AG09309 (cell line): ENCODE measurements at places on chromosomes 12 and 14.

DNA sequence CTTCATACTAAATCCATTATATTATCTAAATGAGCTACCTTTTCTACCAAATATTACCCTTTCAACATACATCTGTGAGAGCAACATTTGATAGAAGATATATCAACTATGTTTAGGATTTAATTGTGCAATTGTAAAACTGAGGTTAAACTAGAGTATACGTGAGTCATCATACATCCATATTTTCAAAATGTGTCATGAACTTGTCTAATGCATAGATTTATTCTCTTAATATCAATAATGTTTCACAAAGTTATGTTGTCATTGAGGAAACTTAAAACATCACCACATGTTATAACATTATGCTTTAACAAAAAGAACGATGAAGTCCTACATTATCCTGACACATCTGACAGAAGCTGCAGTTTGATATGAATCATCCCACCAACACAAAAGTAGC lies 645.5 kb upstream of the NOVA1 start:
- no peak for DNase-seq

DNA sequence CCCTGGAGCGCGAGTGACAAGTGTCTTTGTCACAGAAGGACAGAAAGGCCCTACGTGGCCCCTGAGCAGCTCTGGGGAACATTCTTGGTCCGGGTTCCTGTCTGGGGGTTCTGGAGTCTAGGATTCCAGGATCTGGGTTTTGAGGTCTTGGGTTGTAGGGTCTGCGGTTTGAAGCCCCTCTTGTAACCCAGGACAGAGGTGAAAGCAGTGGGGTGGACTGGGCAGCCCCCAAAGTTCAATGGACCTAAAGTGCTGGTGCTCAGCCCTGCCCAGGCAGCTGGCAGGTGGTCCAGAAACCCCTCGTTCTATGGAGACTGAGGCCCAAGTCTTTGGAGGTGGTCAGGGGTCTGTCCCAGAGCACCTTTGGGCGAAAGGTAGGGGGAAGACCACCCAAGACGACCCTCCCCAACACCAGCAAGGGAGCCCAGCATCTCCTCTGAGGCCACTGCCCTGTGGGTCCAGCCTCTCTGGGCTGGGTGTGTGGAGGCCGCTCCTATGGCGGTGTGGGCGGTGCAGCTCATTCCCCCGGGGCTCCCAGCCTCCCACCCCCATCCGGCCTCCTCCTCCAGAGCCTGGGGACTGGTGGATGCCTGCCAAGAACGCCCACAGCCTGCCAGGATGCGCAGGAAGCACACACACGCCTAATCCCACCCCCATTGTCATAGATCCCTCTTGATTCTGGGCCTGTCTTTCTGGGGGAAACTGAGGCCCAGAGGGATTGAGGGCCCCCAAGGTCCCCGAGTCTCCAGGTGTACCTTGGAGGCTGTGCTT lies 30.2 kb upstream of the ANKRD9 start:
- DNase-seq: no peak

DNA sequence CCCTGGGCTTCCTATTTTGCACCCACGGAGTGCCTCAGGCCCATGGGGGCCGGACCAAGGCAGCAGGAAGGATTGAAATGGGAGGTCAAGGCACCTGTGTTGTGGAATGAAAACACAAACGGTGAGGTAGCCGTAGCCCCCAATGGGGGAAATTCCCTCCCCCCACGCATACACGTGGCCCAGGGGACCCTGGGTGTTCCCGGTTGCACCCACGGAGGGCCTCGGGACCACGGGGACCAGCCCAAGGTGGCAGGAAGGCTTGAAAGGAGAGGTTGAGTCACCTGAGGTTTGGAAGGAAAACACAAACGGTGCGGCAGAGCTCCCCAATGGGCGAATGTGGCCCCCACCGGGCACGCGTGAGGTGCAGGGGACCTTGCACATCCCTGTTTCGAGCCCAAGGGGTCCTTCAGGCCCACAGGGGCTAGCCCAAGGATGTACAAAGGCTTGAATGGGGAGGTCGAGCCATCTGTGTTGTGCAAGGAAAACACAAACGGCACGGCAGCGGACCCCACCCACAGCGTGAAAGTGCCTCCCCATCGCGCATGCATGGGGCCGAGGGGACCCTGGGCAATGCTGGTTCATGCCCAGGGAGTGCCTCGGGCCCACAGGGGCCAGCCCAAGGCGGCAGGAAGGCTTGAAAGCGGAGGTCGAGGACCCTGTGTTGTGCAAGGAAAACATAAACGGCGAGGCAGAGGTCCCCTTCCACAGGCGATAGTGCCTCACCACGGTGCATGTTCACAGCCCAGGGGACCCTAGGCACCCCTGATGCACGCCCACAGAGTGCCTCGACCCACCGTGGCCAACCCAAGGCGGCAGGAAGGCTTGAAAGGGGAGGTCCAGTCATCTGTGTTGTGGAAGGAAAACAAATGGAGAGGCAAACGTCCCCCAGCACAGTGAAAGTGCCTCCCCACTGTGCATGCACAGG lies 376.7 kb downstream of the ALG10 start:
- no peak for DNase-seq

DNA sequence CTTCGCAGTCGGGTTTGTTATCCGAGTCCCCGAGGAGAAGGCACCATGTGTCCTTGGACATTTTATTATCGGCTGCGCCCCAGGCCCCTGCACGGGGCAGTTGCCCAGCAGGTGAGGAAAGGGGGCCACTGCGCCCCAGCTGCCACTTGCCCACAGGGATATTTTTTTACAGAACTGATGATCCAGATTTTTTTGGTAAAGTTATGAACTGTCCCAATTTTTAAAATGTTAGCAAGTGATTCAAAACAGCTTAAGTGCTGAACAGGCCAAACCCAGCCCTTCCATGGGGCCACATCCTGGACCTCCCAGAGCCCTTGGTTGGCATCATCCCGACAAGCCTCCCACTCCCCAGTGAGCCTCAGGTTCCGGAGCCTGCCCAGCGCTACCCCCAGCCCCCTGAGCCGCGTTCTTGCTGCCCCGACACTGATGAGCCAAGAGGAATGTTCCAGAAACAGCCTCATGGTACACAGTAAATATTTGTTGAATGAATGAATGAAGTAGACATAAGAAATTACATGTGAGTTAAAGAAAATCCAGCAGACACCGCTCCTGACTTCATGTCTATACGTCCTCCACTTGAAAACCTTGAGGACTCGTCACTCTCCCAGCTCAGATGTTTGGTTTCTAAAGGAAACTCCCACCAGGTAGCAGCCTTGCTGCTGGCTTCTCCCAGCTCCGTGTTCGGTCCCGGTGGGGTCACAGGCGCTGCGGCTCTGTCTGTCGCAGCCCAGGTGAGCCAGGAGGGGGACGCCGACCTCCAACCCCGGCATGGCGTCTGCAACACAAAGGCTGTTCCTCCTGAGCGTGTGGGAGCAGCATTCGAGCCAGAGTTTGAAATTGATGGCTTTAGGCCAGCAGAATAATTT lies 88.5 kb downstream of the ADGRD1 start:
- no peak for DNase-seq

GRCh38 chr12:109926488-109927210 lies 26.6 kb downstream of the TCHP start:
- DNase-seq: no peak

- DNase-seq: no peak
Measured at GRCh38 chr14:32883188-32883587, 55.5 kb upstream of the NPAS3 start.

- DNase-seq: no peak
Measured at GRCh38 chr12:120801146-120801545, 75.5 kb downstream of the ACADS start.

DNA sequence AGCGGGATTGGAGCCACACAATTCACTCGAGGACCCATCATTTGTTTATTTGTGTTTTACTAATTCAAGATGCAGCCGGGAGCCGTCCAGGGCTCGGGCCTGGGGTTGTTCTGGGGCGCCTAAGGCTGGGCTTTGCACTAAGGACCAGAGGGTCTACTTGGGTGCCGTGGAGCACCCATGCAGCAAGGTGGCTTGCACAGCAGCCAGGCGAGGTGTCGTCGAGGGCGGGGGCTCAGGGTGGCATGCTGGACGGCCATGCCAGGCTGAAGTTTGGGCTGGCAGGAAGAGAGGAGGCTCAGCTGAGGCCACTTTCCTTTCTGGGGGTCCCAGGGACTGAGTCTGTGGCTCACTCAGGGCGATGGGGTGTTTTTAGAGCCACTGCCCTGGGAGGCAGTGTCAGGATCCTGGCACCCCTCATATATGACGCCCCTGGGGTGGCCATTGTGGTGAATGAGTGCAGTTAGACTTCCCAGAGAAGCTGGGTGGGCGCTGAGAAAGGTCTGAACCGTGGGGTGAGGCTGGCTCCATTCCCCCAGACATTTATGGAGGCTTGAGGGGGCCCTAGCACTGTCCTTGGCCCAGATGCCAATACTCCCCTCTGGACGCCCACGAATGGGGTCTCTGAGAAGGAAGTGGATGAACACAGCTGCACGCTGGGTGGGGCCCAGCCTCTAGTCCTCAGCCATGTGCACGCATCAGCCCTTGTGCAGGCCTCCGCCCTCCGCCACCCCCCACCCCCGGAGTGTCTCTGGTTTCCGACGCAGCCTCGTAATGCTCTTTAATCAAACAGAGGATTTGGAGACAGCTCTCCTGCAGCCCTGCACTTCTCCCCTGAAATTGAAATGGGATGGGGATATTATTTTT lies 11.3 kb downstream of the MEG3 start:
- no peak for DNase-seq

DNA sequence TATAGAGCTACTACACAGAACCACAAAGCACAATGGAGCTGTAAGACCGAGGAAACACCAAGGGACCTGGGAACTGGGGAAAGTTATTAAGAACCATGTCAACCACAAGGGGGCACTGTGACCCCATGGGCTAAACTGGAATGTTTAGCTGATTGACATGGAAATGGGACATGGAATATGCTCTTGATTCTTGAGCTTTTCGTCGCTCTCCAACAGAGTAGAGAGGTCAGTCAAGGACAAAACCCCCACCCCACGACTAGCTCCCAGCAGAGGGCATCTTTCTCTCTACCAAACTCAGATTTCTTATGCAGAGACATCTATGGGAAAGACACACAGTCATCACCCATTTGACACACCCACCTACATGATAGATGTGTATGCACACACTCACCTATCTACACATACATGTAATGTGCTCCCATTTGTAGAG lies 10.1 kb downstream of the NDRG2 start:
- DNase-seq: peak; percentile 40

DNA sequence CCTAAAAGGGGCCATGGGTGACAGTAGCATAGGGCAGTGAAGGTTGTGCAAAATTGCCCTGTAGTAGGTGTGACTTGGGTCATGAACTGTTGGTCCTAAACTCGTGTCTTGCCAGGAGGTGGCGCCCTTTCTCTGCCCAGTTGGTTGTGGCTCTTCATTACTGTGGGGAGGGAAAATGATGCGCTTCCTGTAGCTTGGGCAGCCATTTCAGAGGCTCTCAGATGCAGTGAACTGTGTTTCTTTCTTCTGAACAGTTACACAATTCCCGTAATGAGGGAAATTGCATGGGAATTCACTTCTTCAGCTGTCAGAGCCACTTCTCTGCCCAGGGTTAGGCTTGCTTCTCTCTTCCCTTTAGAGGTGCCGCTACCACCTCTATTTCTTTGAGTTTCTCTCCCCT lies 148.1 kb upstream of the NRXN3 start:
- DNase-seq: no peak

- peak; percentile 41 for DNase-seq
Measured at GRCh38 chr14:81164167-81164774, 56.5 kb downstream of the GTF2A1 start.

DNA sequence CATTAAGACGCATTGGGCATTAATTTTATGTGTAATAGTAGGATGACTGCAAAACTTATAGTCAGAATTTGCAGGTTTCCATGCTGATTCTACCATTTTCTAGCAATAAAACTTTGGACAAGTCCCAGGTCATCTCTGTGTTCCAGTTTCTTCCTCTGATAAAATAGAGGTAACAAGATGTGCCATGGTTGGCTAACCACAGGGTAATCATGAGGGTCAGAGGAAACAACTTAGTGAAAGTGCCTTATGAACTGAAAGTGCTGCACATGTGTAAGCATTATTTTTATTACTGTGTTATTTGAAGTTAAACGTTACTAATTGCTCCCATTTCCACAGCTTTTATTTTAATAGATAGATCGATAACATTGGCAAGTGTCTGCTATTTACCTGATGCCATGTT lies 21.1 kb downstream of the SMCO2 start:
- no peak for DNase-seq

DNA sequence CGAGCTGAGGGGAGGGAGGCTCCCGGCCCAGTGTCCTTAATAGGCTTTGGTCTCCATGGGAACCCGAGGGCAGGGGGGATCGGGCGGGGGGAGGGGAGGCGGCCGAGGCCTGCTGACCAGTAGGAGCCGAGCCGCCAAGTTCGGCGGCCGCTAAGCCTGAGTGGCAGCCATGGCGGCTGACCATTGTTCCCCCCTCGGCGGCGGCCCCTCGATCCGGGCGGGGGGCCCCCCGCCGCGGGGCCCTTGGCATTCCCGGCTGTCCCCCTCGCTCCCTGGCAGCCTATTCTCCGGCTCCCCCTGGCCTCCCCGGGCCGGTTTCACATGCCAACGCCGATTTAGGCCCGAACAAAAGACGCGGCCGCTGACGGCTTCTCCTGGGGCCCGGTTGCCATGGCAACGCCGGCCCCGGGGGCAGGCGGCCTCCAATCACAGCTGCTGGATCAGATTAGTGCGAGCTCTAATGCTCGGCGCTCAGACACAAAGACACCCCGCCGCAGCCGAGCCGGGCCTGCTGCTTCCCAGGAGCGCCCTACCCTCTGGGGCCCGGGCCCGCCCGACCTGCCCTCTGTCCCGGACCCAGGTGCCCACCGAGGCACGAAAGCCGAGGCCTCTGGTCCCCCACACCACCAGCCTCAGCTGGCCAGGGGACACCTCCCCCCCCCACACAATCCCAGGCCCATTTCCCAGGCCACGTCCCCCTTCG lies 7.3 kb downstream of the MSI1 start:
- DNase-seq: no peak

GRCh38 chr12:111570084-111570961 lies 28.8 kb downstream of the ATXN2 start:
- peak; percentile 54 for DNase-seq

DNA sequence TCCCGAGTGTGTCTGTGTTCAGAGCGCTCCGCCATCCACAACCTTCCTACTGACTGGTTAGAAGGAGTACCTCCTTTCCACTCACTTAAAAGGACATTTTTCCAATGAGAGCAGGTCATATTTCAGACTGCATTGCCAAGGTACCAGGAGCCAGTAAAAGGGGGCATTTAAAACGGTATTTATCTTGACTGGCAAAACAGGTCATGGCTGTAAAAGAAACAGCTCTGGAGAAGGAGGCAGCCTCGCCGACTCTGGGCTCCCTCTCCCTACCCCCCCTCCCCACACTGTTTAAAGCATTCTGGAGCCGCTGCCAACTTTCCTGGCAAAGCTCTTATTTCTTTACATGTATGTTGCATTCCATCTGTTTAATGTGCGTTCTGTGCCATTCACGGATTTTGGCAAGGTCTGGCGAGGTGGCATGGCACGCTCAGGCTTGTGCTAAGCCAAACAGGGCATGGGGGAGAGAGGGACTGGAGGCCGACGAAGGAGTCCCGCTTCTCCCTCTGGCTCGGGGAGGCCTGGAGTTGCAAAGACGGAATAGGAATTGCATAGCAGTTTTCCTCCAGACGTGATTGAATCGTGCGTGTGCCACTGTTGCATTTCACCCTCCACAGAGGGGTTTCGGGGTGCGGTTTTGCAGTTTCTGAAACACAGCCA lies 41.2 kb upstream of the MED13L start:
- DNase-seq: no peak
